Fibroblast of the conjunctiva (primary cell): ENCODE measurements at places on chromosomes 2 and 18.

GRCh38 chr2:105783972-105784371 lies 39.3 kb downstream of the NCK2 start:
- no peak for DNase-seq

DNA sequence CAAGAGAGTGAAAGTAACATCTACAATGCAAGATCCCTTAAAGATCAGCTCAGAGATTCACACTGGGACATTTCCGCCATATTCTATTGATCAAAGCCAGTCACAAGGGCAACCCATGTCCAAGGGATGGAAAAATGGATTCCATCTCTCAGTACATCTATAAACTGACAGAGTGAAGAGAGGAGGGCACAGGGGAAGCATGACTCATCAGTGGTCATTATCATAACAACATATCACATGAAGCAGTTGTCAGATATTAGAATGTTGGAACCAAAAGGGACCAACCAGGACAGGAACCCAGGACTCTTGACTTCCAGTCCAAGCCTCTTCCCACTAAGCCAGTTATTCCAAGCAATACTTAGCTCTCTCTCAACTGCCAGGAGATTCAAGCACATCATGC lies 54.9 kb upstream of the IGFBP2 start:
- no peak for DNase-seq

GRCh38 chr2:163658556-163658955 lies 77.3 kb downstream of the FIGN start:
- DNase-seq = no peak

GRCh38 chr2:226862623-226863022 lies 26.8 kb downstream of the RHBDD1 start:
- no peak for DNase-seq

DNA sequence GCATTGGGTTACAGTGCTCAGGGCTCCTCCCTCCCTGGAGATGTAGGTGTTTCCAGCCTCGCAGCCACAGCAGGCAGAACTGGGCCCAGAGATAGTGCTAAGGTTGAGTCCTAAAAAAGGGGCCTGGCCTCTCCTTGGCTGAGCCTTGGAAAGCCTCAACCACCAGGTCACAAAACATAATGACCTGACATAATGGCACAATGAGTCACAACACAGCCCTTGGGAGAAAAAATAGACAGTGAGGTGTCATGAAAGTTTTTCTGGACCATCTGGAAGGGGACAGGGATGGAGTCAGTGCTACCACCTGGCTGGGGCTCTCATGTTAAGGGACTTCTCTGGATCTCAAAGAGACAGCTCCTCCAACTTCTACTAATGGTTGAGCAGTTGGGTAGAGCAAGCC lies 92.4 kb upstream of the LCLAT1 start:
- DNase-seq = no peak

GRCh38 chr18:43507842-43508481 lies 230.7 kb upstream of the SYT4 start:
- no peak for DNase-seq

DNA sequence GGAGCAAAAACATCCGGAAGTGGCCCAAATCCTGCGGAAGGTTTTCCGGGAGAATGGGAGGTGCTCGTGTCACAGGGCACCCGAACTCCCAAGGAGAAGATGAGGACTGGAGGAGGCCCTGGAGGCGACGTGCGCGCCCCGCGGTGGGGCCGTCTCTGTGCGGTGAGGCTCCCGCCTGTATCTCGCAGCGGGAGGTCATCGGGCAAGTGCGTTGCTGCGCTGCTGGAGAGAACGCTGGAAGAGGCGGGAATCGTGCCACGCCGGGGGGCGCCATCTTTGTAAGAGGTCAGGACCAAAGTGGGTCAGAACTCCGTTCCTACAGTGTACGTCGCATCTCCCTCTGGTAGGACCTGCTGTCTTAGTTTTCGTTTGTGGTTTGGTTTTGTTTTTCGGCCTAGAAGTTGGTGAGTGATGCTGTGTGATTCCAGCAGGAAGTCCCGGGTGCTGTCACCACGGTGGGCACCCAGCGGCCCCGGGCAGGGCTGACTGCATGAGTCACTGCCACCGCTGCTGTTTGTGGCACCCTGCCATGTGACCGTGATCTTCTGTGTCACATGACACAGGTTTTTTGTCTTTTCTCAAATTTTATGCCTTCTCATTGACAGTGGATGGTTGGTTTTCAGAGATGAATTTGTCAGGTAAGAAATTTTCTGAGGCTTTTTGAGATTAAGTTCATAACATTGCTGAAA lies 21.5 kb upstream of the ATP9B start:
- DNase-seq = no peak
